Foreskin keratinocyte (primary cell): ENCODE measurements at places on chromosomes 2 and 18. TPM values are rescaled to one million over a fixed set of nuclear protein-coding genes. Genes with fewer than 3 reads are reported as not detected.

DNA sequence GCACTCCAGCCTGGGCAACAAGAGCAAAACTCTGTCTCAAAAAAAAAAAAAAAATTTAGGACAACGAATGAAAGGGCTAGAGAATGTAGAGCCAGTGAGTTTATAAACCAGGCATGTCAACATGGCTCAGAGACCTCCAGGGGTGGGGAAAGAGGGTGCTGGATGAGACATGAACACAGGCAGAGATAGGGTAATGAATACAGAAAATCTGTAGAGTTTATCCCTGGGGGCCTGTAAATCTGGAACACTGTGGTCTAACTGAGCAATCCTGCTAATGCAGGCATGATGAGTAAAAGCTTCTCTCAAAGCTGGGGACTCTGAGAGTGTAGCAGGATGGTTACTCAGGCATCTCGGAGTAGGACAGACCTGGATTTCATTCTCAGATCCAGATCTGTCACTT is 59.2 kb upstream of the IGFBP2 start:
- peak; percentile 21 for DNase-seq

GRCh38 chr2:145631561-145631960 is 1111.6 kb upstream of the ZEB2 start:
- peak; percentile 76 for DNase-seq

DNA sequence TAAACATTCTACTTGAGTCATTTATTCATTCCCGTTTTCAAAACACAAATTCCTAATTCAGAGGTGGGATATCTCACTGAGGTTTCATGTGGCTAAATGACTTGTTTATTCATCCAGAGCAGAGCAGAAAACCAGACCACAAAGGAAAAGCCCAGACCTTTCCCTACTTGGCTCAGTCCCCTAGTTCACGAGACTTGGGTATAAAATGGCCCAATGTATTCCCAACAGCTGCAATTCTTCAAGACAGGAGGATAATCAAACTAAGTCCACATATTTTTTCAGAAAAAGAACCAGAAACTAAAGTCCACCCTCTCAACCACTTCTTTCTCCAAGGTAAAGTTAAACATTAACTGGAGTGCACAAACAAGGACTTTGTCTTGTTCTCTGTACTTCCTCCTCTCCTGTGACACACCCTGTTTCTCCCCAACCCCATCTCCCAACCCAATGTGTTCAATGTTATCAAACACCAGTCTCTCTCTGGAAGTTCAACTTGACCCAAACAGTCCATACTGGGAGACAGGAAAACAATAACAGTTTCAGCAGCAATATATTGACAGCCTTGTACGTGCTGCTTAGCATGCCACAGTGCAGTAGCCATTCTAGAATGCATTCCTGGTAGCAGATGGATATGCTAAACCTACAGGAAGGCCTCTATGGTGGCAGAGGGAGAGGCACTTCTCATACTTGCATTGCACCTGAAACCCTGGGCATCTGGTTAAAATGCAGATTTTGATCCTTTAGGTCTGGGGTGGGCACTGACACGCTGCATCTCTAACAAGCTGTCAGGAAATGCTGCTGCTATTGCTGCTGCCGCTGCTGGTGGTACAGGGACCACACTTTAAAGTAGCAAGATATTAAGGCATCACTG is 110.7 kb downstream of the INO80D start:
- DNase-seq, result no peak

DNA sequence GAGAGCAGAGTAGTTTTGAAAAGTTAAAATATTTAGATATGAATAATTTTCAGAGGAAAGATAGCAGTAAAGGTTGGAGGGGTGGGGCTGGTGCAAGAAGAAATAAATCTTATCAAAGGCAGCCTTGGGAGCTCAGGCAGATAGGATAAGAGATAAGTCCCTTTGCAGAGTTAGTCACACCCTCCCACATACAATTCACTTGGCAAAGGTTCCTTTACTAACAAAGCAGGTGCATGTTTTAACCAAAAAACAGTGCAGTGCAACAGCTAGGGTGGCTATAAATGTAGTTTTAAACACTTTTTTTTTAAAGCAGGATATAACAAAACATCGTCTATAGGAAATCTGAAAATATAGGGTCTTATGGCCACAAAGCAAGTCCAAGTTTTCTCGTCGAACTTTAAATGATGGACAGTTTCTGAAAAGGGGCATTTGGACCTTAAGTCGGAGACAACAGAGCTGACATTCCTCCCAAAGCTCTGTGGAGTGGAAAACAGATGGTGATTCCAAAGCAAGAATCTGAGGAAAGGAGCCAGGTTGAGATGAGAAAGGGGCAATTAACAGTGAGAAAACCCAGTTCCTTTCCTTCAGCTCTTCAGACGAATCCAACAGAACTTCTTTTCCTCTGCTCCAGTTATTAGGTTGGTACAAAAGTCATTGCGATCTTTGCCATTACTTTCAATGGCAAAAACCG is 53.0 kb downstream of the EPHA4 start:
- DNase-seq, result no peak

DNA sequence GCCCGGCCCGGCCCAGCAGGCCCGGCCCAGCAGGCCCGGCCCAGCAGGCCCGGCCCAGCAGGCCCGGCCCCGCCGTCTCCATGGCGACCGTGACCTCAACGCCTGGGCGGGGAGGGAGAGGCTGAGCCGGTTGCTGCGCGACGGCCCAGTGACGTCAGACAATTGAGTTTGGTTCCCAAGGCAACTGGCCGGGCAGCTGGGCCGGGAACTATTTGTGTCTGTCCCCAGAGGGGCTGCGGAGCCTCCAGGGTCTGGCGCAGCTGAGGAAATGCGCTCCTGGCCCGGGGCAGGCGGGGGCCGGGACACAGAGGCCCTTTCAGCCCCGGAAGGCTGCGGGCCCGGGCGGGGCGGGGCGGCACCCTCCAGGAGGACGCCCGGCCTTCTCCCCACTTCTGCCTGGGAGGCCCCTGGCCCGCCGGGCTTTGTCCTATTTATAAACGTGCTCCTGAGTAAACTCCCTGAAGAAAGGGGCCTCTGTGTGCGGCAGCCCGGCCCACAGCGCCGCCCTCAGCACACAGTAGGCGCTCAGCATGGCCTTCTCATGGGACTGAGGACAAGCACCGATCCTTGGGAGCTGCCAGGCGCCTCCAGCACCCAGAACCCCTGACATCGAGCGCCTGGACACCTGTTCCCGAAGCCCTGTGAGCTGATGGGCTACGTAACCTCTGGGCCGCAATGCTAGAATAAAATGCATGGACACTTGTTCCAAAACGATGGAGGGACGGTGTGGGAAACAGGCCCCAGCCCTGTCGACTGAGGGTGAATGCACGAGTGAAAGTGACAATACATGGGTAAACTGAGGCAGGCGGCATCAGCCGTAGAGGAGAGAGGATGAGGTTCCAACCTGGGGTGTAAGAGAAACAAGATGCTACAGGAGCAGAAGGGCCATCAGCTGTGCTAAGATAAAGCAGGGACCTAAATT is 12.3 kb downstream of the TEX44 start:
- peak; percentile 85 for DNase-seq

GRCh38 chr2:150144546-150145298 is 342.7 kb downstream of the RND3 start:
- DNase-seq, result peak; percentile 48

DNA sequence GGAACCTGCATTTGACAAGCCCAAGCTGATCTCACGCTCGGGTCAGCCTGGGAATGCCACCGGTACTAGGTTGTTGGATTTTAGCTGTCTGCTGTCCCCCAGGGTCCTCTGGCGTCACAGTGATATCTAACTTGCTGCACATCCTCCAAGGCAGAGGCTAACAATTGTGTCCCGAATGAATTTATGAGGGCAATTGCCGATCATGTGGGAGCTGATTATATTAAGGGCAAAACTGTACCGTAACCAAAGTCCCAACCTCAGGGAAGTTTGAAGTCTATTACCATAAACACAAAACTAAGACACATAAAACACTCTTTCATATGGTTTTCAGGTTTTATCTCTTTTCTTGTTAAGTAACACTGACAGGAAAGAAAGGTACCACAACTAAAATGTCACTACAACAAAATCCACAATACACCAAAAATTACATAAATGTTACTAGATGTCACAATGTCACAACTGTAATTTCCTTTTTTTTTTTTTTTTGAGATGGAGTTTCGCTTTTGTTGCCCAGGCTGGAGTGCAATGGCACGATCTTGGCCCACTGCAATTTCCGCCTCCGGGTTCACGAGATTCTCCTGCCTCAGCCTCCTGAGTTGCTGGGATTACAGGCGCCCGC is 6.7 kb downstream of the UXS1 start:
- no peak for DNase-seq

- DNase-seq, result peak; percentile 36
These were observed 4.2 kb downstream of the HOXD11 start for GRCh38 chr2:176111309-176111663.

- DNase-seq, result peak; percentile 86
These were observed 29.0 kb upstream of the PTPN4 start for GRCh38 chr2:119730671-119731177.

DNA sequence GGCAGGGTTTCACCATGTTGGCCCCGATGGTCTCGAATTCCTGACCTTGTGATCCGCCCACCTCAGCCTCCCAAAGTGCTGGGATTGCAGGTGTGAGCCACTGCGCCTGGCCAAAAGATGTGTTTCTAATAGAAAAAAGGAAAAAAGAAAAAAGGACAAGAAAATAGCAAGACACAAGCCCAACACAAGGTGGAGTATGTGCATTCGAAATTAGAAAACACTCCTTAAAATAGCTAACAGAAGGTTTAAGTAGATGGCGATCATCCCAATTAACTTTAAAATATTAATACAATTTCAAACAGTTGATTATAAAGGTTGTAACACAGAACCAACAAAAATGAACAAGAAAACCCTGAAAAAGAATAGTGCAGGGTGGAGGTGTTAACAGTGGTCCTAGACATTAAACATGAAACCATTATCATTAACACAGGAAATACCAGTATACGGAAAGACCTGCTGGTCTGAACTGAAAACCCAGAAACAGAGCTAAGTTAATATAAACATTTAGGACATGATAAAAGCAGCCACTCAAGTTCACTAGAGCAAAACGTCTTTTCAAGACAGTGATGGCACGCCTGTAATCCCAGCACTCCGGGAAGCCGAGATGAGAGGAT is 57.9 kb downstream of the HDLBP start:
- no peak for DNase-seq

- no peak for DNase-seq
These were observed 129.9 kb downstream of the NCOA1 start for GRCh38 chr2:24620936-24621335.

GRCh38 chr18:32351032-32351431 is 119.7 kb downstream of the GAREM1 start:
- peak; percentile 55 for DNase-seq

DNA sequence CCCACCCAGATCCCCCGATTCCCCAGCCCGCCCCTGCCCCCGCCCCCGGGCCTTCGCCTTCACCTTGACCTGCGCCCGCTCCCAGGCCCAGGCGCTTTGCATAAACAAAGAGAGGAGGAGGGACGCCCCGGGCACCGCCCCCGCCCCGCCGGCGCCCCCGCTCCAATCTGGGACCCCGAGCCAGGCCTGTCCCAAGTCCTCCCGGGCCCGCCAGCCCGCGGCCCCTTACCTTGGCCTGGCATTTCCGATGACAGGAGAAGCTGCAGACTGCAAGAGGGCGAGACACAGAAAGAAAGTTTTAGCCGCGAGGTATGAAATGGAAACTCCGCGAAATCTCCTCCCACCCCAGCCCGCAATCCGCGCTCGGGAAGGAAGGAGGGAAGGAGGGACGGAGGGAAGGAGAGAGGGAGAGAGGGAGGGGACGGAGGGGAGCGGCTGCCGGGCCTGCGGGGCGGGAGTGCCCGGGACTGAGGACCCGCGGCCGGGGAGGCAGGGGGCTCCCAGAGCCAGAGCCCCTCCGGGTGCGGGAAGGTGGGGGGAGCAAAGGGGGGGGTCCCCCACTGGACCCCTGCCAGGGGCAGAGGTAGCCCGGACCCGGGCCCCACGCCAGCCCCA is 24.2 kb downstream of the TNS1 start:
- no peak for DNase-seq

DNA sequence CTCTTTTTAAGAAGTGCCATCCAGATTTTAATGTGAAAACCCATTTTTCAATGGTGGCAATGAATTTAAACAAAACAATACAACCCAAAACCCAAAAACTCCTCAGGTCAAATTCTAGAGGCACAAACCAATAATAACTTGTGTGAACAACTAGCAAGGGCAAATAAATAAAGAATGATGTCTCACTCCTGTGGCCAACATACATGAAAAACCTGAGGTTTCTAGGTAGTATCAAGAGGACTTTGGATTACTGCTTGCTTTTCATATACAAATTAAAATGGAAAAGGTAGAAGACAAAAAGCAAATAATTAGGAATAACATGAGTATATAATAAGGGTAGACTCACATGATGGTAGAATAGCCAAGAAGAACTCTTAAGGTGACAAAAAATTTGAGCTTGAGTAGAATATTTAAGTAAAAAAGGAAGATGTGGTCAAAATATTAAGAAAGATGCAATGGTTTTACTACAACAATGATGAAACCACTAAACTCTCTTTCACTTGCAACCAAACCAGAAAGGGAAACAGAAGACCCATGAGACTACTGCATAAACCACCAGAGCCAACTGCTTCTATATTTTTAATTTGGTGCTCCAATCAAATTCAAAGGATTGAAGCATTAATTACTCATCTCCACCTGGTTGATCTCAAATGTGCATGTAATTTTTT is 53.5 kb downstream of the DARS1 start:
- no peak for DNase-seq

DNA sequence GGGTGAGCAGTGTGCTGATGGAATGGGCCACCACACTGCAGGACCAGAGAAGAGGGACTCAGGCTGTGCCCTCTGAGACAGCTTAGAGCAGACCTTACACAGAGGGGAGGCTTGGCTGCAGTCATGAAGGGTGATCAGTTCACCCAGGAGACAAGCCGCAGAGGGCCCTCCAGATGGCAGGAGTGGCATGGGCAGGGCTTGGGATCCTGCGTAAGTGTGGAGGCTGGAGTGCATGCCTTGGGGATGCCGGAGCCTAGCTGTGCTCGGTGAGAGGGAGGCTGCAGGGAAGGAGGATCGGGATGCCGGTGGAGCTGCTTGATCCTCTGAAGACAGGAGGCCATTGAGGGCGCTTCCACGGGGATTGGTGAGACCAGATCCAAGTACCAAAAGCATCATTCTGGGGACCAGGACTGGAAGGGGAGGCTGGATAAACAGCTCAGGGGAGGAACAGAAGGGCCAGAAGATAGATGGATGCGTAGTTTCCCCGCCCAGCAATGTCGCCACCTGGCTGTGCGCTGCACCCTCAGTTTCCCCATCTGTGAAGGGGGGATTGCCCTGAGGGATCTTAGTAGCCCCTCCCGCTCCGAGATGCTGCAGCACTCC is 163.4 kb downstream of the INHBB start:
- DNase-seq, result no peak

The ZNF24 gene
- 28.5 and 29.3 TPM in 2 replicates for total RNA-seq

The CDH19 gene
- not detected in 2 replicates for total RNA-seq

The FIGN gene
- total RNA-seq, result 3.3 and 4.4 TPM in 2 replicates

The CROCC2 gene
- not detected in 2 replicates for total RNA-seq

The CNNM4 gene
- 7.4 and 7.9 TPM in 2 replicates for total RNA-seq
